Endothelial cell of coronary artery (primary cell): ENCODE measurements at places on chromosomes 4 and X. TPM values are rescaled to one million over a fixed set of nuclear protein-coding genes. Genes with fewer than 3 reads are reported as not detected.

The ITGB1BP2 gene
- total RNA-seq, result 1.5 and 2.1 TPM in 2 replicates

The CT83 gene
- not detected in 2 replicates for total RNA-seq

The FSTL5 gene
- total RNA-seq, result 0.18 TPM in 1 of 2 replicates, not detected in the other

The ELOVL6 gene
- total RNA-seq, result 2.8 and 7.7 TPM in 2 replicates

The TCEAL2 gene
- not detected in 2 replicates for total RNA-seq

The LIMCH1 gene
- 17.9 and 32.1 TPM in 2 replicates for total RNA-seq

The PCDH18 gene
- 0.27 and 1.2 TPM in 2 replicates for total RNA-seq
